ENCODE measurements at places on chromosomes 1 and 21.

- DNase-seq = no peak
Measured at GRCh38 chr1:174217787-174218574, 58.7 kb downstream of the RABGAP1L start.

DNA sequence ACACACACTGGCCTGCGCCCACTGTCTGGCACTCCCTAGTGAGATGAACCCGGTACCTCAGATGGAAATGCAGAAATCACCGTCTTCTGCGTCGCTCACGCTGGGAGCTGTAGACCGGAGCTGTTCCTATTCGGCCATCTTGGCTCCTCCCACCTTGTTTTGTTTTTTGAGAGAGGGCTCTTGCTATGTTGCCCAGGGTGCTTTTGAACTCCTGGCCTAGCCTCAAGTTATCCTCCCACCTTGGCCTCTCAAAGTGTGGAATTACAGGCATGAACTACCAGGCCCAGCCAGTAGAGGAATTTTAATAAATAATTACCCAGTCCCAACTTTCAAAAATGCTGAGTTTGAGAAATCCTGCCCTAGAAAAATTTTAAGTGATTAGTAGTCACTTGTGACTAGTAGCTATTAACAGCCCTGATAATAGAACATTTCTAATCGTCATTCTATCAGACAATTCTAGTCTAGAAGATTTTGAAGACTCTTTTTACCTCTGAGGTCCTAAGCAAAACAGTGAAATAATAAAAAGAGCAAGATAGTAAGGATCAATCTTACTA is 30.9 kb upstream of the SLC35D1 start:
- no peak for DNase-seq

DNA sequence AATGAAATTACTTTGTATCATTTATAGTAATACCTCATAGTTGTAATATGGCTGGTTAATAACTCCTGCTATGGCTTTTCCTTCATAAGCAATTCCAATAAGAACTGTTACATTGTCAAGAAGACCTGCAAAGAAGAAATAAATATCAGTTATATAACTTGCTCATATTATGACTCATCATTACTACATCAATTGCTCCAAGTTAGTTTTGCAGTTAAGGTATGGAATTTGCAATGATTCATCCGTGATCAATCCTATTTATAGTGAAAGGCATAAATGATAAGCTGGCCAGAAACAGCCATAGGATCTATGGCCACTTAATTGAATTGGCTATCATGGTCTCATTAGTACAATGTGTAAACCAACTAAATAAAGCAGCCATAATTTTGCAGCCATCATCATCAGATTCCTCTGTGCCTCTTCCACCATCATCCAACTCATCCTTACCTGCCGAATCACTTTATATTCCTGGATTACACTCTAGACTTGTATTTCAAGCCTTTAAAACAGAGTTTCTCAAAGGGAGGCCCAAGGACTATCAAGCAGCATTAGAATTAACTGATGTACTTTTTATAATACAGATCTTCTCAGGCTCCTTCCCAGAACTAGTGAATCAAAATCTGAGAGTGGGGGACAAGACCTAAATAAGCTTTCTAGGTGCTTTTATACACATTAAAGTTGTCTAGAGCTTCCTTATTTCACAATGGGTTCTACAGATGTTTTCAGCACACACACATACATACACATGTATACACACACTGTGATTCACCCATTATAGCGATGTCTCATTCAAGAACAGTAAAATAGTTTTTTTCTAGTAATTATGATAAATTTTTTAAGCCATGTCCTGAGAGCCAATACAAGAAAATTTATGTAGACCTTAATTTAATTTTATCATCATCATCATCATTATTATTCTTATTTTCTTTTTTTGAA is 21.2 kb upstream of the EPRS1 start:
- no peak for DNase-seq

- DNase-seq = no peak
Measured at GRCh38 chr1:167088746-167089417, 1.3 kb downstream of the GPA33 start.

DNA sequence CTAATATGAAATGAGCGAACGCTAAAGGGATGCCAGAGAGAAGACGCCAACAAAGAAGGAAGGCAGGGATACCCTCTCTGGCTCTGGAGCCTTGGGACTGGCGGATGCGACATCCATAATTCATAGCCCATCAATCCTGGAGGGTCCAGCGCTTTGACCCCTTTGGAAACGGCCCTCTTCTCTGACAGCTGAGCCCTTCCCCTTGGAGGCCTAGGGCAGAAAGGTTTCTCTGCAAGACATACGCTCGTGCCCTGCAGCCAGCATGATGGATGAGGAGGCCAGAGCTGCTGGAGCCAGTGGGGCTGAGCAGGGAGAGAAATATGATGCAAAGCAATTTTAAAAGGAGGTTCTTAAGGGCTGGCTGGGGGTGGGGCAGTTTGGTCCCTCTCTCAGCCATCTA is 22.2 kb downstream of the OPTC start:
- DNase-seq = no peak

DNA sequence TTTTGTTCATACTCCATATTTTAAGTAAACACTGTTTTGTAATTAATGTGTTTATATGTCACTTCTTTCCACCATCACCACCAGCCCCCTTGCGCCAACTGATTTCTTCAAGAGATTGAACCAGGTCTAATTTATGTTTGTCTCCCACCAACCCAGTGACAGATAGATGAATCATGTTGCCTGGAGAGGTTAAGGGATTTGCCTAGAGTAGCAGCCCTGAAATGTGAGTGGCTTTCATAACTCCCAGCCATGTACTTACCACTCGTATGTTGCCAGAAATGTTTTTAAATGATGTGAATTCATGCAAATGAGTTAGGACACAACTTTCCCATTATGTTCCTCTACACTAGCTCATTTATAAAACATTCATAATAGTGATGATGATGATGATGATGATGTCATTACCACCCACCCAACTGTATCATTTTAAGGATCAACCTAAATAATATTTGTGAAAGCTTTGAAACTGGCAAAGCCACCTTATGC is 86.9 kb downstream of the LRRC8D start:
- DNase-seq = no peak

DNA sequence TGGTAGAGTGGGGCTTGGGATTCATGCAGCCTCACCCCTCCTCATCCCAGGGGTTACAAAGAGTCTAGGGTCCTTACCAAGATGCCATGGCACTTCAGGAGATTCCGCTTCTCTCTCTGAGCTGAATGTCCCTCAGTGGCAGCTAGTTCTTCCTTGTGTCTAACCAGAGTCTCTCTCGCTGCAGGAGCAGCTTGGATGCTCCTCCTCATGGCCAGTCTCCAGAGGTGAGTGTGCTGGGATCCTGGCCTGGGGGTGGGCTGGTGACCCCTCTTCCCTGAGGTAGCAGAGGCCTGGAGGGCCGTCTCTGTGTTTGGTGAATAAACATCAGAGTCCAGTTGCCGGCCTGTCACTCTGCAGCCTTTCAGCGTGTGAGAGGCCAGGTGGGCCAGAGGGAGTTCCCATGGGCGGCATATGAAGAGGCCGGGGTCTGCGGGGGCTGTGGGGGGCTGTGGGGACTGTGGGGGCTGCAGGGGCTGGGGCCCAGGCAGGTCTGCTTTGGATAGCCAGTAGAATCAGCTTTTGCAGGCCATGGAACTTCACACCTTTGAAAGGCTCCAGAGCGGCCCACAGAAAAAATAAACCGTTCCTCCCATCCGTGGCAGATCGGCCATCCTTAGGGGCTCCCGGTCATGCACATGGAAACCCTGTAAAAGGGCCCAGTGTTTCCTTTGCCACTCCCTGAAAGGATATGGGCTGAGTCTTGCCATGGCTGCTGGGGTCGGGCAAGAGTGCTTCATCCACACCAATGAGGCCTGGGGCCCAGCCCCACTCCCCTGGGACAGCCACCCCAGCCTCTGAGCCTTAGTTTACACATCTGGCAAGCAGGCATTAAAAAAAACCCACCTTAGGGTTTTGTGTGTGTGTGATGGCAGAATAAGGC is 256.4 kb downstream of the FOXD2 start:
- no peak for DNase-seq

DNA sequence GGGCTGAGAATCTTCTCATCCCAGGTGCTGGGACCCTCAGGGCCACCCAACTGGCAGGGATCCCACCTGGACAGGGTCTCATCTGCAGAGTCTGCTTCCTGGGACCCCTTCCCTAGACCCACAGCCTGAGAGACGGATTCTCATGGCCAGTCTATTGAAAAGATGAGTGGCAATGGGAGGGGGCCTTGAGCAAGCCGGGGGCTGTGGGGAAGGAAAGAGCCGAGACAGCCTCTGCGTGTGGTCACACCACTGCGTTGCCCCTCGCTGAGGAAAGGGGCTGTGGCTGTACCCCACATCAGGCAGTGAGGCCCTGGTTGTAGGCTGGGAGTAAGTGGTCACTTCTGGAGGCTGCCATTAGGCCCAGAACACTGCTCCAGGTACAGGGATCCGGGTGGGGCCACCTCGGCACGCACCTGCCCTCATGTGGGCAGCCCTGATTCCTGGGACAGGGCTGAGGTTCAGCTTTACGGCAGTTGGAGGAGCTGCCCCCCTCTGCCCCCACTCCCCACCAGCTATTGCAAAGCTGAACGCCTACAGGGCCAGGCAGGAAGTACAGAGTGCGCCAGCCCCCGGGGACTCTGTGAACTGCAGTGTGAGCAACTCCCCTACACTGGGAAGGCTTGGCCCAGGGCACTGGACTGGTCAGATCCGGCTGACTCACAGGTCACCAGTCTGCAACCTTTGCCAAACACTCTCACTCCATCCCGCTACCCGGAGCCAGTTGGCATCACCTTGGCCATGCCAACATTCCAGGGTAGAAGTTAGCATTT is 106.9 kb downstream of the RIPK4 start:
- DNase-seq = no peak

GRCh38 chr1:239262538-239262937 is 123.8 kb upstream of the CHRM3 start:
- no peak for DNase-seq

DNA sequence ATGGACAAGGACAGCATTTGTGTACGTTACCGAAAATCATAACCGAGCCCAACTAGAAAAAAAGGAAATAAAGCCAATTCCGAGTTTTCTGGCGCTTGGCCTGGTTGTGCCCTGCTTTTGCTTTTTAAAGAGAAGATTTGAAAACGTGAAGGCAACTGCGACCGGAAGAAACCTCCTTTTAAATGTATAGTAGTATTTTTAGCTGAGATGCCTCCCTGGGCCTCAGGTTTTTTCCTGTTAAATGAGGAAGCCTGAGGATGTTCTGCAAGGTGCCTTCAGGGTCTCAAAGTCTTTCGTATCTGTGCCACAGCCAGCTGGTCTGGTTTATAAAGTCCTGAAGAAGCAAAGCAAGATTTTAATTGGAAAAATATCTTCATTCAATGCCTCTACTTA is 371 bp upstream of the ODF2L start:
- DNase-seq = no peak

GRCh38 chr1:47722909-47723580 is 274.1 kb downstream of the TRABD2B start:
- no peak for DNase-seq

DNA sequence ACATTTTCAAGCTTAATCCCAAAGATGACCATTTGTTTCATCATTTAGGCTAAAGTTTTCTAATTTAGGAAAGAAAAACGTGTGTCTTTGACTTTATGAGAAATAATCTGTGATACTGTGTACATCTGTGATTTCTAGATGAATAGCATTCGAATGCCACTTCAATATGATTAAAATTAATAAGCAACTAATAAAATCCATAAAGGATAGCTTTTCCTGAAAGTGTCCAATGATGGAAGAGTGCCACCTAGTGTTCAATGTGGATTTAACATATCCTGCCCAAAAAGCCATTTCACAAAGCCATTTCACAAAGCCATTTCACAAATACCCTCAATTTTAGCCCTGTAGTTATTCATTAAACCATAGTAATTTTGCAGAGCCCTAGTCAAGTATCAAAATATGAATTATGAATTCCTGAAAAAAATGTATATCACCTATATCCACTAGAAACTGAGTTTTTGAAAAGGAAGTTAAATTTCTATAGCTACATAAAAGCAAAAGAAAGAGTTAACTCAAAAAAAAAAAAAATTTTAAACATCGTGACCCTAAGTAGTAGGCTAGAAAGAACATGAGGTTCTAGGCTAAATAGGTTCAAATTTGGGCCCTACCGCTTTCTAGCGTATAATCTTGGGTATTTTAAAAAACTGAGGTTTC is 19.1 kb downstream of the NME7 start:
- no peak for DNase-seq

- DNase-seq = no peak
Measured at GRCh38 chr1:152348447-152348846, 11.4 kb downstream of the FLG2 start.

GRCh38 chr1:9850442-9851162 is 26.8 kb upstream of the CLSTN1 start:
- DNase-seq = no peak

DNA sequence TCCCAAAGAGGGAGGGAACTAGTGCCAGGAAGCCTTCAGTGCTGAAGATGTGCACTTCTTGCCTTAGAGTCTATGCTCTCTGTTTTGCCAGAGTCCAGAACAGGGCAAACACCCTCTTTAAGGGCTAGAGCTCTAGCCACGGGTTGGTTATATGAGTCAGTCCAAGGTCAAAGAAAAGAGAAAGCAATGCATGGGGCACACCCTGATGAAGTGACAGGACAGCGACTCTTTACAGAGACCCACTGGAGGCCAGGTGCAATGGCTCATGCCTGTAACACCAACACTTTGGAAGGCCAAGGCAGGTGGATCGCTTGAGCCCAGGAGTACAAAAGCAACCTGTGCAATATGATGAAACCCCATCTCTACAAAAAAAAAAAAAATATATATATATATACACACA is 86.1 kb downstream of the TGFBR3 start:
- no peak for DNase-seq

GRCh38 chr1:181595234-181595633 is 111.9 kb downstream of the CACNA1E start:
- no peak for DNase-seq

- no peak for DNase-seq
Measured at GRCh38 chr1:229229721-229230139, 41.2 kb upstream of the RAB4A start.

DNA sequence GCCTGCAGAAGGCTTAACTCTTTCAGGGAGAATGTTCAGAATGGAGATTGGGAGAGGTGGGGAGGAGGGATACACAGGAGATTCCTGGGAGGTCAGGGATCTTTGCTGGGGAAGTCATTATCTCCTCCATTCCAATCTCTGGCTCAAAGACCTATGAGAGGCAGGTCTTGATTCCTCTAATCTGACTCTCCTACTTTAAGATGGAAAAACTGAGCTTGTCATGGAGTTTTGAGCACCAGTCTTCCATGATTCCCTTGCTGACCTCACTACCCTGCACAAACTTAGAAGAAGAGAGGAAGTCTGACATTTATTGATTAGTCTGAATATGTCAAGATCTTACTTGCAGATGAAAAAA is 41.5 kb upstream of the SYNC start:
- DNase-seq = no peak
